Stimulated activated CD4-positive, alpha-beta T cell treated with anti-CD3 and anti-CD28 coated beads, Interleukin-2, amount 100 ng/mL, for 24 hours (primary cell): ENCODE measurements at places on chromosomes 7 and 10.

DNA sequence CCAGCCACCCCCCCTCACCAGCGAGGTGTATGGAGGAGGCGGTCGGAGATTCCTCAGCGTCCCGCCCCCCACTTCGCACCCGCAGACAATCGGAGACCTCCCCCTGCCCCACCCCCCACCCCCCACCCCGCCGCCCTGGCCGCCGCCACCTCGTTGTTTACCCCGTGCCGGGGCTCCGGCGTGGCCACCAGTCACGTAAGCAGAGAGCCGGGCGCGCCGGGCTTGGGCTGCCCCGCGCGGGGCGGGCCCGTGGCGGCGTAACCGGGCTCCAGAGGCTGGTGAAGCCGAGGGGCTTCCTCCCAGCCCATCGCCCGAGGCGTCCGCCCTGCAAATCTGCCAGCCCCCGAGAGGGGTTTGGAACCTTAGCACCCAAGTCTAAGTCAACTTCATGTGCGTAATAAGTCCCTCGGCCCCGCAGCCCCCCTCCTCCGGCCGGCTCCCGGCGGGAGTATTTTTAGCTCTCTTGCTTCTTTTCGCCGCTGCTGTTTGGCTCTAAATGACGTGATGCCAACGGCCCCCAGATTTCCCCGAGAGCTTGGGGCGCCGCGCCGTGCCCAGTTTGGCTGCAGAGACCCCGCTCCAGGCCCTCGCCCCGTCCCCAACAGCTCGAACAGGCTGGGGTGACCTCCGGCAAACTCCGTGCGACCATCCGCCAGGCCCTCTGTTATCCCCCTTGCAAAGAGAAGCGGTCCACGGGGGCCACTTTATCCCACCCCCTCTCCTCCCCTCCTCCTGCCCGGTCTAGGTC, 2.7 kb downstream of the MXI1 start:
- peak; percentile 51 for DNase-seq

- DNase-seq = peak; percentile 57
Measured at GRCh38 chr7:152435384-152436110, at the start of gene KMT2C. KMT2C (minus strand) TSS chr7:152436003; CDS start chr7:152435786, 217 bp downstream.

- no peak for DNase-seq
Measured at GRCh38 chr10:122554131-122555036, 6.2 kb upstream of the DMBT1 start.

DNA sequence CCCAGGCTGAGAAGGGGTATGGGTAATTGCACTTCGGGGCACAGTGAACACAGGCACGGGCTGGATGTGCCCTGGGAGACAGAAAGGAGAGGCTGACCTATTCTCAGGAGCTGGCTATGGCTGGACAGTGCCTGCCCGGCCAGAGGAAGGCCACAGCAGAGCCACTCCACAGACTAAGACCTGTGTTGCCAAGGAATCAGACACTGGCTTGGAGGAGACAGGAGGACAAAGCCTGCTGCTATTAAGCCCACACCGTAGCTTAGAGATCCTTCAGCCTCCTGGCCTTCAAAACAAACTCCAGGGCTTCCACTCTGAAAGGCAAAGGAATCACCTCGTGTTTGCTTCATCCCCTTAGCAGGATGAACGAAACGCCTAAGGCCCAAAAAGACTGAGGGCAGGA, 82.2 kb downstream of the ALOX5 start:
- DNase-seq = no peak

DNA sequence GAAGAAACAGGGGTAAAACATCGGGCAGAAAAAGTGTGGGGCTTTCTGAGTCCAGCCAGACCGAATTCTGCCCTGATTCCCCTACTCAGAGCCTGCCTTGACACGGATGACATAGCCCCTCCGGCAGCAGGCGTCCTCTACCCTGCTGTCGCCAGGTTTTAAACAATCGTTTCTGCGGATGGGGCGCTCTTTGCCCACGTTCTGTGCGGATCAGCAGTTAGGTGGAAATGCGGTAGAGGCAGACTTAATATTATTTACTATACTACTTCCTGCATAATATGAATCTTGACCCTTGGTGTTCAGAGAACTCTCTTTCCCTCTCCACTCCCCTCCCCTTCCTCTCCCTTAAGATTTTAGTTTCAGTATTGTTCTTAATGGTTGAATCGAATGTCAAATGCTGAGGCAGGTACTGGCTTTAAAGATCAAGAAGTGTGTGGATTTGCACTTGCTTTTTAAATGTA, 2.4 kb downstream of the GATA3 start:
- DNase-seq = peak; percentile 61

GRCh38 chr7:42902331-42902730, 9.5 kb downstream of the C7orf25 start:
- no peak for DNase-seq

GRCh38 chr10:43322769-43323168, 48.7 kb upstream of the FXYD4 start:
- DNase-seq = peak; percentile 79

GRCh38 chr7:134545918-134546317, 3.0 kb upstream of the AKR1B15 start:
- no peak for DNase-seq

GRCh38 chr7:34652809-34653208, 5.2 kb upstream of the NPSR1 start:
- no peak for DNase-seq

DNA sequence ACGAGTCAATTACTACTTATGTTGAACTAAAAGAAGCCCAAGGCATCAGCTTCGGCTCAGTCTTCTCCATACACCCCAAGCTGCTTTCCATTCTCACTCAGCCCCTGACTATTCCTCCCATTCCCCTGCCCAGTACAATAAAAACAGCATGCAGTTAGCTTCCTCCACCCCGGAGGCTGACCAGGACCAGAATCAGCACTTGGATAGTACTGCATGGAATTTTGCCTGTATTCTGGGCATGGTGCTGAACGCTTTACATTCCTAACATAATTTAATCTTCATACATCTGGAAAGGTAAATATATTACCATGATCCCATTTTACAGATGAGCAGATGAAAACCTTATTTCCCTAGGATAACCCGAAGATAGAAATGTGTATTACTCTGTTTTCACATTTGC, 7.5 kb upstream of the PODXL start:
- no peak for DNase-seq

DNA sequence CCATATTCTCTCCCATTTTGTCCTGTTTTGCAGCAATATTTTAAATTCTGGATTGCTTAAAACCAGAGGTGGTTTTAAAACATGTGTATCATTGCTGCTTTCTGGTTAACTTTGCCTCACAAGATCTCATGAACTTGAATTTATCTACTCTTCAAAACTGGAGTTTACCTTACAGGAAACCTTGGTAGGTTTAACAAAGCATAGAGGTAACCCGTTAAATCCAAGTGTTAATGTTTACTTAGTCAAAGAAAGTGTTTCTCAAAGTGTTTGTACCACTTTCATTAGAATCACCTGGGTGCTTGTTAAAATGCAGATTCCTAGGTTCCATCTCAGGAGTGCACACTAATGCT, 44.0 kb upstream of the VDAC2 start:
- DNase-seq = no peak

GRCh38 chr7:114928060-114928459, 6.2 kb downstream of the MDFIC start:
- no peak for DNase-seq

- DNase-seq = peak; percentile 66
Measured at GRCh38 chr7:43439631-43440401, 143.1 kb upstream of the STK17A start.
